Osteocyte (in vitro differentiated cells): ENCODE measurements at places on chromosomes 2 and 18. TPM values are rescaled to one million over a fixed set of nuclear protein-coding genes. Genes with fewer than 3 reads are reported as not detected.

- DNase-seq: peak; percentile 75
Measured at GRCh38 chr2:128591022-128591860, 272.6 kb upstream of the HS6ST1 start.

DNA sequence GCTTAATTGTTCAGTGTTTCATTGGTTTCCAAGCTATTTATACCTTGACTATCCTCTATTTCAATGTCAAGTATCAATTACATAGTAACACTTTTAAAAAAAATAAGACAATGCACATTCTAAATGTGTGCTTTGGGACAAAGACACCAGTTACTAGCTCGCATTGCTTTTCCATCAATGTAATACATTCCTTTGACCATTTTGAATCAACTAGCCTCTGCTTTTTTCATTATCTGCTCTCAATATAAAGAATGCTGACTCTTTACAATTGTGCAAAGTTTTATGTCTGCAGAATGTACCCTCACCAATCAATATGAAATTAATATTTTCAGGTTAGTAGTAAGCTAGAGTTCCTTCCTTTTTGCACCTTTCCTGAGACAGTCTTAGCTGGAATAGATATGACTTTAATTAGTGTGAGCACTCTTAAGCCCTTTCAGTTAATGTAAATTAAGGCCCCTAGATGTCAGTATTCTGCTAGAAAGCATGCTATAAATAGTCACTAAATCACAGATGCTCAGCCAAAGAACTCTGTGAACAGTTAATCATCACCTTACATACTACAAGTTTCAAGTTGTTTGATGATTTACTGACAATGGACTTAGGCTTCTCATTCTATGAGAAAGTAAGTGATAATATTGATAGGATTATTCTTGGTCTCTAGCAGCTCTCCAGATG, 413.6 kb downstream of the PTH2R start:
- DNase-seq: no peak

Gene CAPN10
- total RNA-seq: 37.7 and 40.3 TPM in 2 replicates

DNA sequence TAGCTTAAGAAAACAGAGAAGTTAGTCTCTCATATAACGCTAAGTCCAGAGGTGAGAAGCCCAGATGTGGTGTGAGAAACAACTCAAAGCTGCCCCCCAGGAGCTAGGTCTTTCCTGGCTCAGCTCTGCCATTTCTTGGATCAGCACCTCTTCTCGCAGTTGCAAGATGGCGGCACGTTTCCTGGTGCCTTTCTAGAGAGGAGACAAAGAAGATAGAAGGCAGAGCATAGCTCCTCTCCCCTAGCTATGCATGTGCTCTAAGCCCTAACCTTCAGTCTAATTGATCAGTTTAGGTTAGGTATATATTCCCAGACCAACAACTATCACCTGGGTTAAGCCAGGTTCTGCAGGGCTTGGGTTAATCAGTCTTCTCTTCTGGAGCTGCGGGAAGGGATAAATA, 119.5 kb upstream of the RAB12 start:
- no peak for DNase-seq

Gene GRHL1
- 0.32 and 0.81 TPM in 2 replicates for total RNA-seq

Gene MALL
- total RNA-seq: 0.64 and 0.68 TPM in 2 replicates

- no peak for DNase-seq
Measured at GRCh38 chr2:183459466-183459865, 335.2 kb downstream of the NUP35 start.

Gene CCDC150
- 6.1 and 7.1 TPM in 2 replicates for total RNA-seq

Gene CNGA3
- total RNA-seq: not detected in 2 replicates

DNA sequence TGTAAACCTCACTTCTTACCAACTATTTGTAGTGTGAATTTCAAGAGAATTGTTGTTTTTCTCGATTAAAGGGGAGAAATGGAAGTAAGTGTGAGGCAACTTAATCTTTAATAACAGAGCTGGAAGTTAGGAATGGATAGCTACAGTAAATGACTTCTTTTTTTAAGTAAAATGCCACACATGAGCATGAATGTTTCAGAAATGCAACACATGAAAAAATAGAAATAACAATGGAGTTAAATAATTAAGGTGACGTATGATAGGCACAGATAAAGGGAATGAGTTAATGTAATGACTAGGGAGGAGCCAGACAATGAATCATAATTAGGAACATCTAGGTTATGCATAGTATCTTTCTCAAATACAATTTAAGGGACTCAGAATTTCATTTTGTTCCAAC, 3.4 kb downstream of the REL start:
- no peak for DNase-seq

GRCh38 chr2:55431982-55432627, 12.4 kb upstream of the CCDC88A start:
- DNase-seq: no peak

Gene TRIB2
- 142 and 146 TPM in 2 replicates for total RNA-seq

GRCh38 chr2:237744613-237745249, 53.8 kb upstream of the RBM44 start:
- DNase-seq: peak; percentile 93

- peak; percentile 75 for DNase-seq
Measured at GRCh38 chr2:81196933-81197628, 892.5 kb upstream of the LRRTM1 start.
